ENCODE measurements at places on chromosomes 6 and 20.

- DNase-seq = no peak
Observed at GRCh38 chr6:41818271-41819054, 31.0 kb downstream of the TOMM6 start.

DNA sequence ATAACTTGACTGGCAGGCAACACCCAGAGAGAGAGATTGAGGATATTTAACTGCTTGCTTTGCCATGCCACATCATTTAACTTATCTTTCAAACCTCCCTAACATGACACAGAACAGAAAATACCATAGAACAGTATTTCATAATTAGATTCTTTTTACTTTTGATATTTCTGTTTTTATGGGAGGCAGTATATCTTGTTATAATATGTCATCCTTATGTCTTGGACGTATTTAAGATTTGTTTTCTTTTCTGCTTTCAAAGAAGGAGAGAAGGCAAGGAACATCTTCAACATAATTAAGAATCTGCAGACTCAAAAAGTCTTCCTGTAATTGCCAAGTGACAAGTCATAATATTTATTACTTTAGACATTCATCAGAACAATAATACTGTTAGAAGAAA, 1283.7 kb downstream of the GRIK2 start:
- no peak for DNase-seq

DNA sequence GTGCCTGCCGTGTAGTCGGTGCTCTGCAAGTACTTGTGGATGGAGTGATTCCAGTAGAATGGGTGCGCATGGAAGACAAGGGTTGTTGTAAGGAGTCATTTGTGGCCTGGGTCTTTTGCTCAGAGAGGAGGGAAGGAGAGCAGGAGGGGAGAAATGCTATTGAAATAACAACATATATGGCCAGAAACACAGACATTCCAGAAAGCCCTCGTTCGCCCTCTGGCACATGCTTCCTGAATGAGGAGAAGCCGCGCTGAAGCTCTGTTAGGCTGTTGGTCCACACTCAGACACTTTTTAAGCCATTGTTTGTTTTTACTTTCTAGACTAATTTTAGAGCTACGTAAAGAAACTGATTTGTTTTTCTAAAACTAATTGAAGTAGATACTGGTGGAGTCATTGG, 107.4 kb downstream of the RPP40 start:
- no peak for DNase-seq

- DNase-seq = no peak
Observed at GRCh38 chr6:98769546-98769945, 64.8 kb upstream of the POU3F2 start.

- DNase-seq = no peak
Observed at GRCh38 chr6:2872423-2873358, 30.4 kb downstream of the SERPINB9 start.

DNA sequence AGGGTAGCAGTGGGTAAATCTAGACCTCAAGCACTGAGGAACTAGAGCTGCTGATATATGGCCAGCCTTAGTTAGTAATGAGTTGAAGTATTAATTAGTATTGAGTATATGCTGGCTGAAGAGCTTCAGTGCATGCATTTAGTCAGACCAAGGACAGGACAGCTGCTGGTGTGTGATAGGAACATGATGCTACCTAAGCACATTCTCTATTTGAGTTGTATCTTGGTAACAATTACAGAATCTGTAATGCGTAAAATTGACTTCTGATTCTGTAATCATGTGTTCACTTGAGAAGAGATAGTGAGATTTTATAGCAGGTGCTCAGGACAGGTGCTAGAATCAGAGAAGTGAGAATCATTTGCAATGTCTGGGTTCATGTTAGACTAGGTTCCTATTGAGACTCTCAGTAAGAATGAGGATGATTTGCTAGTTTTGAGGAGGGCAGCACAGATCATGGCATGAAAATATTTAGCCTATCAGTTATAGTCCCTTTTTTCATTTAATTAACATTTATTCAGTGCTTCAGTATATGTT, 369.4 kb upstream of the HS3ST5 start:
- DNase-seq = no peak

DNA sequence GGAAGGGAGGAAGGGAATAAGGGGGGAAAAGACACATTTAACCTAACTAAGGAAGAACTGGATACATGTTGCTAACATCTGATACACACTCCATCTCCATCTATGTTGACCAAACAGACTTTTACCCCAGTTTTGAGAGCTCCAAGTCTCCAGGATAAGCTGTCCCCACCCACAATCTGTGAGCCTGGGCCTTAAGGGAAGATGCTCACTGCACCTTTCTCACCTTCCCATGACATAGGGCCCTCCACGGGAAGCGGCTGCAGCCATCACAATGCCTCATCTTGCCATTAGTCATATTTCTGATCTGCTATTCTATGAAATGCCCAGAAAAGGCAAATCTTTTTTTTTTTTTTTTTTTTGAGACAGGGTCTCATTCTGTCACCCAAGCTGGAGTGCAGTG, 126.6 kb upstream of the SALL4 start:
- no peak for DNase-seq

GRCh38 chr6:31582230-31582643, at the start of gene LTB:
LTB (minus strand) TSS chr6:31582424; CDS start chr6:31582417, 7 bp downstream.
- DNase-seq = peak; percentile 66

DNA sequence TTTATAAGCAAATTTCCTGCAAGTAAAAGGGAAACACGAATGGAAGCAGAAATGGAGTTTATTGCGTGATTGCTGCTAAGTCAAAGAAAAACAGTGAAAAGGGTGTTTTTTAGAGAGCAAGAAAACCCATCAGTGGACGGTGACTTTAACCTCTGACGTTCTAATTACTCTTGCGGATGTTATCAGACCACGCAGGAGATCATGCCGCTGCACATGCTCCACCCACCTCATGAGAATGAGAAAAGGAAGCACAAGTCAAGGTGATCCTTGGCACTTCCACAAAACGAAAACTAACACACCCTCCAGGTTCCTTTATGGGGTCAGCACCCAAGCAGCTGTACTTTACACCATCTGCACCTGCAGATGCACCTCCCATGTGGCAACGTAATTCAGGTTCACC, 45.0 kb downstream of the LYRM4 start:
- no peak for DNase-seq

DNA sequence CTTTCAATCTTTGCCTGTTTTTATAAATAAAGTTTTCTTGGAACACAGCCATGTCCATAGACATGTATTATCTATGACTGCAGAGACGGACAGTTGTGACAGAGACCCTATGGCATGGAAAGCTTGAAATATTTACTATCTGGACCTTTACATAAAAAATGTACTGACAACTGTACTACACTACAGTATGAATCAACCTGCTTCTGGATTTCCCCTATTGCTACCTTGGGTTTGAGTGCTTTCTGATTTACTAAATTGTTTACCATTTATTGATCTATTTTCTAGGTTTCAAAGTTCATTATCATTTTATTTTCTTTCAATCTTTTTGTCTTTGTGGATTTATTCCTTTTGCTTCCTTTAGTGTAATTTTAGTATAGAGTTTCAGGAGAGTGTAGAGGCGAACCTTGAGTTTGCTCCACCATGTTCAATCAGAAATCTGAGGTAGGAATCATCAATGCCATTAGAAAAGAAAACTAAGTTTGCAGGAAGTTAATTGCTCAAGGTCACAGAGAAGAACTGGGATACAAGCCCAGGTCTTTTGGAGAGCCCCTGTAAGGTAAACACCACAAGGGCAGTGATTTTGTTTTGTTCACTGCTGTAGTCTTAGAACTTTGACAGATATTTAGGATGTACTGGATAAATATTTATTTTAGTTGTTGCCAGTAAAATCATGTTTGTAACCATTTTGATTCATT, 352.8 kb upstream of the SYNCRIP start:
- no peak for DNase-seq

DNA sequence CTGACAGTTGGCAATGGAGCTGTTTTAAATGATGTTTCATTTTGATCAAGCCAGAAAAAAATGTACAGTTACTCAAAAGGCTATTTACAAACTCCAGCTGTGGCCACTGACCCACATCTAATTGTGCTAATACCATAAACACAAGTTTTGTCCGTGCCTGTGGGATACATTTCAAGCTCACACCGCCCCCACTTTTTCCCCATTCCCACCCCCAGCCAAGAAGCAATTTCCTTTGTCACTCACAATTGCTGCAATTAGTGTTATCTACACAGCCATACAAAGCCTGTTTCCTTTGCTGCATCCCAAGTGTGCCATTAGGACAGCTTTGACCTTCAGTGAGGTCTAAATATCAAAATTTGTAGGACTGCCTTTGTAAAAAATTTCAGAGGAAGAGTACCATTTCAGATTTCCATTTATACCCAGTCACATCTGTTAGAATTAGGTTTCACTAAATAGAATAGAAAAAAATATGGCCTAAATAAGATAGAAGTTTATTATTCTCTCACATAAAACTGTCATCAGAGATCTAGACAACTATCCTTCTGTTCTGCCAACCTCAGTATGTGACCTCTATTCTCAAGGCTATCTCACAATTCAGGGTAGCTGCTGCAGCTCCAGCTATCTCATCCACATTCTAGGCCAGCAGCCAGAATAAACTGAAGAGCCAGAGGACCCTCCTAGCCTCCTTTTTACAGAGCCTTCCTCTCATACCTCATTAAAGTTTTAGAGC, 202.6 kb downstream of the NFATC2 start:
- no peak for DNase-seq

GRCh38 chr6:148455674-148456558, 113.3 kb downstream of the SASH1 start:
- DNase-seq = no peak

DNA sequence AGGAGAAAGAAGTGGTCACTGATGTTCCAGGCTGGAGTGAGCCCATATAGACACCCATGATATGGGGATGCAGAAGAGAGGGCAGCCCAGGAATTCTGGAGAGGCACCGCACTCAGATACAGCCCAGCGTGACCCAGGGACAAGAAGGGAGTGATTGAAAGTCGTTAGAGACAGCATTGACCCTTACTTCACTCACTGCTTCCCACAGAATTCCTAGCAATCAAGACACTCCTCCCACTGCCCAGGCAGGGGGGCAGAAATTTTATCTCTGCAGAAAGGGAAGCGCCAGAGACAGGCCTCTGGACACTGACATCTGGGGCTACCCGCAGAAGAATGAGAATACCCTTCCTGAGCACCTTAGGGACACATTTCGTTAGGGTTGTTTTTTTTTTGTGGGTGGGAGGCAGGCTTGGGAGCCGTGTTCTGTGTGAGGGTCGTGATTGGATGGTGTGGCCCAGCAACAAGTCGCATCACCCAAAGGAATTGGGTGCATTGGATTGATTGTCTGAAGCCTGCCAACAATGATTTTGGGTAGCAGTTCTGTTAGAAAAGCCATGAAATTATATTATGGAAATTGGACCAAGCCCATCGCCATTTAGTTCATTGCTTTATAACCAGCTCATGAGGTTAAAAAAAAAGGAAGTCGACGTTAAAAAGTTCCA, 45.9 kb upstream of the MAP3K4 start:
- no peak for DNase-seq

DNA sequence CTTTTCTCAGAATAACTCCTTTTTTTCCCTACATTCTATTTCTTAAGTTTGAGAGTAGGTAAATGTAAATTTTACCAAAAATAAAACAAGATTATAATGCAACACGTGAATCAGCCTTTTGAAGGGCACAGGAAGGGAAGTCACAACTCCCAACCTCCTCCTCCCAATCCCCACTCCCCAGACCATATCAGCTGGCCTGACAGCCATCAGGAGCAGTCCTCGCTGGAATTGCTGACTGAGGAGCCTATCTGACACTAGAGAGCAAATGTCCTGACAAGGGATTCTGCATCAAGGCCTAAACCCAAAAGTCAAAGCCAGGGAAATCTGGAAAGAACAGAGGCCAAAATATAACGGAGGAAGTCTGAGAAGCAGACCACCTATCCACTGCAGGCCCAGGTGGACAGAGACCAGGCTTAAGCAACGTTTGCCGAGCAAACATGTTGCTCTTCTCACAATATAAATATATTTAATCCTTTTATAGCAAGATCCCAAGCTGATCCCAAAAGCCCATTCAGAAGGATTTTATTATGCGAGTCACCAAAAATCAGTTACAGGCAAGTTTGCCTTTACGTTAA, 2.5 kb downstream of the RRAGD start:
- DNase-seq = no peak

- no peak for DNase-seq
Observed at GRCh38 chr20:17661121-17661744, 20.8 kb downstream of the RRBP1 start.

GRCh38 chr6:170192905-170193304, 98.0 kb downstream of the DLL1 start:
- DNase-seq = no peak

DNA sequence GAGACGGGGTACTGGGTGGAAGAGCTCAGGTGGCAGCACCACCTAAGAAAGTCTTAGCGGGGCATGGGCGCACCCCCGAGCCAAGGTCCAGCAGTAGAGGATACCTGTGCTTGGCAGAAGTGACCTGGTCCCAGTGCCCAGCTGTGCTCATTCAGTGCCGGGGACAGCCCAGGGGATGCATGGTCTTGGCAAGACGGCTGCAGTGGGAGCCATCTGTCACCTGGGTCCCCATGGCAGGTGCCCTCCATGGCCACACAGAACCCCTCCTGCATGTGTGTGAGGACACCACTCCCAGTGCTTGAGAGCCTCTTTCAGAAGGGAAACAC, 664.7 kb downstream of the QKI start:
- no peak for DNase-seq

GRCh38 chr20:51532577-51533191, 9.8 kb downstream of the NFATC2 start:
- no peak for DNase-seq

GRCh38 chr6:50353603-50354002, 303.9 kb upstream of the DEFB112 start:
- no peak for DNase-seq

DNA sequence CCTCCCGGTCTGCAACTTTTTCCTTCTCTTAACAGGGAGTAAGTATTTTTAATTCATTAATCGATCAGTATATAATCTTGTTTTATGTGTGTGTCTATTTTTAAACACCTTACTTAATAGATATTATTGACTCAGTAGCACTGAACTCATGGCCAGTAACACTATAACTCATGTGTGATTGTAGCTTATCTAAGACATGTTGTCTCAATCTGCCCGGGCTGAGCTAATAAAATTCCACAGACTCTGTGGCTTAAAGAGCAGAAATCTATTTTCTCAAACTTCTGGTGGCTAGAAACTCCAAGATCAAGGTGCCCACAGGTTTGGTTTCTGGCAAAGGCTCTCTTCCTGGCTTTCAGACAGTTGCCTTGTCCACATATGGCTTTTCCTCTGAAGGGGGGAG, 68.8 kb upstream of the TNFAIP3 start:
- no peak for DNase-seq

- DNase-seq = no peak
Observed at GRCh38 chr6:144666781-144667180, 381.6 kb downstream of the UTRN start.

DNA sequence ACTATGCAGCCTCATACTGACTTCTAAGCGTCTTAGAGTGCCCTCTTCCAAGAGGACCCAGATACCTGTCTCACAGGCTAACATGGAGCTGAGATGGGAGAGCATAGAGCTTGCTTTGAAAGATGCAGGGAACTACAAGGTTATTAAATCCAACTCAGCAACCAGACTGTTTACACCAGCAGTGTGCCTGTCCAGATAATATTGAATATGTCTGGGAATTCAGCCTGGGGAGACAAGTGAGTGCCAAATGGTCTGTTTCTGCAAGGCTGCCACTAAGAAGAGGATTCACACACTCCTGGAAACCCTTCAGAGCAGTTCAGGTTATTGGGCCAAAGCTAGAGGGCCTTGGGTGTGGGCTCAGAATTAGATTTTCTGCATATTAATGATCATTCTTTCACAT, 547.8 kb downstream of the PTPRT start:
- DNase-seq = no peak

GRCh38 chr20:56359212-56360132, 698 bp downstream of the FAM210B start:
- no peak for DNase-seq

GRCh38 chr6:170072246-170072645, 218.6 kb downstream of the DLL1 start:
- DNase-seq = no peak
